ENCODE measurements at places on chromosomes 4 and X.

- ATAC-seq = no peak
These were observed 177.4 kb downstream of the COL25A1 start for GRCh38 chr4:109125084-109125483.

DNA sequence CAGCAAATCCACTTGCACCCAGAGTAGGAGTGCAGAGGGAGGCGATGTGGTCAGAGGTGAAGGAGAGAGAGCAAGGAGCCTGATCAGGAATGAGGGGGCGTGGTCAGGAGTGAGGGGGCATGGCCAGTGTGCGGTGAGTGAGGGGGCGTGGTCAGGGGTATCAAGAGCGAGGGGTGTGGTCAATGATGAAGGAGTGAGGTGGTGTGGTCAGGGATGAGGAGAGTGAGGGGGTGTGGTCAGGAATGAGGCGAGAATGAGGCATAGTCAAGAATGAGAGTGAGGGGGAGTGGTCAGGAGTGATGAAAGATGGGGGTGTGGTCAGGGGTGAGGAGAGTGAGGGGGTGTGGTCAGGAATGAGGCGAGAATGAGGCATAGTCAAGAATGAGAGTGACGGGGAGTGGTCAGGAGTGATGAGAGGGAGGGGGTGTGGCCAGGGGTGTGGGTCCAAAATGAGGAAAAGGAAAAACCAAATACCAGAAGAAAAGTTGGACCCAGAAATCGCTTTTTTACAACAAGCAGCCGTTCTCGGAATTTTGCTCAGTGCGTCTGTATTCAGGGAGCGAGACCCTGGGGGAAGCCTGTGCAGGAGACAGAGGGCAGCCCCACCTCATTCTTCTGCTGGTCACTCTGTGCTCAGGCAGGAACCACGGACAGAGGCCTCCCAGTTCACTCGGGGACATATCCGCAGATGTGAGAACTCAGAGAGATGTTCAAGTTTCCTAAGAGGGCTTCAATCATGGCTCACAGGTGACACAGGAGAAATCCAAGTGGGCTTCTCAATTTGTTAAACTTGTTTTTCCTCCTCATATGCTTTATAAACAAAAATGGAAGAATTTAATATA, 47.5 kb downstream of the MAGEA1 start:
- peak; percentile 98 for ATAC-seq

GRCh38 chr4:7487998-7488671, 53.4 kb upstream of the PSAPL1 start:
- no peak for ATAC-seq

- no peak for ATAC-seq
These were observed 97.0 kb upstream of the PJA1 start for GRCh38 chrX:69262036-69262936.

GRCh38 chrX:151791961-151792360, 57.4 kb downstream of the CNGA2 start:
- no peak for ATAC-seq

- ATAC-seq = no peak
These were observed 19.3 kb downstream of the WDR13 start for GRCh38 chrX:48616576-48616975.

DNA sequence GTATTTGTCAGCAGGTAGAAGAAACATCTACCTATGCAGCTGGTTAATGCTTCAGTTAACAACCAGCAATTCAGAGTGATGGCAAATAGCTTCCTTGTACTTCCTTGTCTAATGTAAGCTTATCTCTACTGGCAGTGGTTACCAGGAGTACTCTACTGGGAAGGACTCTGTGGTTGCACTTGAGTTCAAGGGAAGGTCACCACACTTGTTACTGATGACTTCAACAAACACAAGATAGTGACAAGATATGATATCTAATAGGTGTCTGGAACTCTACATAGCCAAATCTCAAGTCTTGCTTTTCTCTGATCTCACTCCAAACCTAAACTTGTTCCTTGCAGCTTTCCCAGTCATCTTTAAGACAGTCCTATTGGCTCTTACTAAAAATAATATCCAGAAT, 1644.9 kb upstream of the TENM3 start:
- ATAC-seq = no peak

DNA sequence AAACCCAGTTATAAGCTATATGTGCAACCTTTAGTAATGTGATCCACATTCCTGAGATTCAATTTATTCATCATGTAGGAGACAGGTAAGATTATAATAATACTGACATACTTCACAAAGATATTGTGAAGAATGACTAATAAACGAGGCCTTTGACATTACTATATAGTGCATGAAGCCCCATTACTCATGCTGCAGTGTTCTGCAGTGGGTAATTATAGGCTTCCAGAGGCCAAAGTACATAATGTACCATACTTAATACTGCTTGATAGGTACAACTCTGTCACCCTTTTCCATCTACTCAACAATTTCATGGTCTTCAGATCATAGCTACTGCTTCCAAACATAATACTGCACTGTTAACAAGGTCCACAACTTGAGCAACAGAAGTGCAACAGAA, 68.9 kb downstream of the COL25A1 start:
- peak; percentile 83 for ATAC-seq

- ATAC-seq = peak; percentile 86
These were observed 63.2 kb downstream of the QDPR start for GRCh38 chr4:17448689-17449088.

- ATAC-seq = no peak
These were observed 21.2 kb upstream of the LAMTOR3 start for GRCh38 chr4:99915449-99915848.

- ATAC-seq = peak; percentile 86
These were observed 68.6 kb downstream of the NOCT start for GRCh38 chr4:139083956-139084803.

DNA sequence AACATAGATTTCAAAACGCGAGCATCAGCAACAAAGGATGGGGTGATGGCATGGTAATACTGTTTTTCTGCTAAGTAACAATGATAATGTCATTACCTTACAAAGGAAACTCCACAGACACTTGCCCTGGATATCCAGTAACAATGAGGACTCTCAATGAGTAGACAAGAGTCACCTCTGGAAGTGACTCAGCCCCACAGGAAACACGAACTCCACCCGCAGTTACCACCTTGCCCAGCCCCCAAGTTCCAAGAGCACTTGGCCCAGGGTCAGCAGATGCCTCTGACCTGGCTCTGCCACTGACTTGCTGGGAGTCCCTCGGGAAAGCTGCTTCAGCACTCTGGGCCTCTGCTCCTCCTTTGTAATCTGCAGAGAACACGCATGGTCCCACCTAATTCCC, 110.3 kb upstream of the MAP3K15 start:
- ATAC-seq = peak; percentile 20

DNA sequence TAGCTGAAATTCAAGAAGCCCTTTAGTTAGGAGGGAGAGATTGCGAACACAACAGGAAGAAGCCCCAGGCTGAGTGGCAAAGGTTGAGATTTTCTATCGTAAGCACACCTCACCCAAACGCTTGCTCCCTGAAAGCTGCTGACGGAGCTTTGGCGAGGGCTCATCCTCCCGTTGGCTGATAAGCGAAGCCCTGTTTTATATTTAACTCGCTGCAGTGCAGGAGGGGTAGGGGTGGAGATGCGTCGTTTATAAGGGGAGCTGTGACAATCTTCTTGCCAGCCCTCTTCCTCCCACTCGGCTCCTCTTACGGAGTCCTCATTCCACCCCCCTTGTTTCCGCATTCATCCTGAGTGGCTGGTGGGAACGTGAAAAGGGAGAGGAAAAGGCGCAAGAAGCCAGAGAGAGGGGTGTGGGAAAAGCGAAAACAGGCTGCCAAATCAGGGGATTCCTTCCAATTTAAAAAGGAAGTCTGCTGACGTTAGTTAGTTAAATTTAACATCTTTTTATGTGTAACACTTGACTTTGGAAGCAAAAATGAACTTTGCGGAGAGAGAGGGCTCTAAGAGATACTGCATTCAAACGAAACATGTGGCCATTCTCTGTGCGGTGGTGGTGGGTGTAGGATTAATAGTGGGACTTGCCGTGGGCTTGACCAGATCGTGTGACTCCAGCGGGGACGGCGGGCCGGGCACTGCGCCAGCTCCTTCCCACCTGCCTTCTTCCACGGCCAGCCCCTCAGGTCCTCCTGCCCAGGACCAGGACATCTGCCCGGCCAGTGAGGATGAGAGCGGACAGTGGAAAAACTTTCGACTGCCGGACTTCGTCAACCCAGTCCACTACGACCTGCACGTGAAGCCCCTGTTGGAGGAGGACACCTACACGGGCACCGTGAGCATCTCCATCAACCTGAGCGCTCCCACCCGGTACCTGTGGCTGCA, at the start of gene ENPEP:
Gene ENPEP (plus strand): TSS at position 275 of the 938 bp plus-strand sequence. CDS start 260 bp downstream, at position 535.
- no peak for ATAC-seq

GRCh38 chr4:97457253-97457652, 686.0 kb downstream of the STPG2 start:
- ATAC-seq = no peak

DNA sequence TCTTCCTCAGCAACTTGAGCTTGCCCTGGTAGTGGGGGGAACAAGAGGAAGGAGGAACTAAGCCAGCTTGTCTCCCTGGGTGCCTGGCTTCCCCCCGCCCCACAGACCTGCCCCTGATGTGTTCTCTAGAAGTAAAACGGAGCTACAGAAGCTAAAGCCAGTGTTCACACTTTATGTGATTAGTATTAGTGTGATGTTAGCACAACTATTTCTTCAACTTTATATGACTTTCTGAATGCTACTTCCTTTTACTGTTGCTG, 10.7 kb downstream of the RGS12 start:
- ATAC-seq = no peak

DNA sequence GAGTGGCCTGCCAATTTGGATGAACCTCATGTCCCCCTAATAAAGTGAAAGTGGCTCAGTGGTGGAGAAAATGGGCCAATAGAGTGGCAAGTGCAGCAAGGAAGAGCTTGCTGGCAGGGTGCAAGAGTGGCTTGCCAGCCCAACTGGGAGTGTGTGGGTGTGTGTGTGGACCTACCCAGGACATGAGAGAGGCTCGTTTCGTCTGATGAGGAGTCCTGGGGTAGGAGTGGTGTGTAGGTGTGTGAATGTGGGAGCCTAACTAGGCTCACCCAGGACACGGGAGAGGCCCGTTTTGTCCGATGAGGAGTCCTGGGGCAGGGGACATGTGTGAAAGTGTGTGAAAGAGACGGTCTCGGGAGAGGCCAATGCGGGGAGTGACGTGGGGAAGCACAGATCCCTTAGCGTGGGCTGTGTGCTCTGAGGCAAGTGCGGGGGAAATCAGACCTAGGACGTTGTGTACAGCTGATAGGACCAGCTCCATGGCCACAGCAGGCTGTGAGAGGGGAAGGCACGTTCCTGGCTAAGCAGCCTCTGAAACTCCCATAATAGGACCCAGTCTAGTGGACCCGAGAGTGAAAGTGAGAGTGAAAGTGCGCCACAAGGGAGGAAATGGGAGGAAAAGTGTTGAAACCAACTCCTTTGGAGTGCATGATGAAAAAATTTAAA, 5.3 kb downstream of the GAGE10 start:
- ATAC-seq = no peak

- ATAC-seq = no peak
These were observed 9.0 kb downstream of the ABCE1 start for GRCh38 chr4:145107126-145107525.

- no peak for ATAC-seq
These were observed 204.5 kb downstream of the ZNF674 start for GRCh38 chrX:46340696-46341095.

DNA sequence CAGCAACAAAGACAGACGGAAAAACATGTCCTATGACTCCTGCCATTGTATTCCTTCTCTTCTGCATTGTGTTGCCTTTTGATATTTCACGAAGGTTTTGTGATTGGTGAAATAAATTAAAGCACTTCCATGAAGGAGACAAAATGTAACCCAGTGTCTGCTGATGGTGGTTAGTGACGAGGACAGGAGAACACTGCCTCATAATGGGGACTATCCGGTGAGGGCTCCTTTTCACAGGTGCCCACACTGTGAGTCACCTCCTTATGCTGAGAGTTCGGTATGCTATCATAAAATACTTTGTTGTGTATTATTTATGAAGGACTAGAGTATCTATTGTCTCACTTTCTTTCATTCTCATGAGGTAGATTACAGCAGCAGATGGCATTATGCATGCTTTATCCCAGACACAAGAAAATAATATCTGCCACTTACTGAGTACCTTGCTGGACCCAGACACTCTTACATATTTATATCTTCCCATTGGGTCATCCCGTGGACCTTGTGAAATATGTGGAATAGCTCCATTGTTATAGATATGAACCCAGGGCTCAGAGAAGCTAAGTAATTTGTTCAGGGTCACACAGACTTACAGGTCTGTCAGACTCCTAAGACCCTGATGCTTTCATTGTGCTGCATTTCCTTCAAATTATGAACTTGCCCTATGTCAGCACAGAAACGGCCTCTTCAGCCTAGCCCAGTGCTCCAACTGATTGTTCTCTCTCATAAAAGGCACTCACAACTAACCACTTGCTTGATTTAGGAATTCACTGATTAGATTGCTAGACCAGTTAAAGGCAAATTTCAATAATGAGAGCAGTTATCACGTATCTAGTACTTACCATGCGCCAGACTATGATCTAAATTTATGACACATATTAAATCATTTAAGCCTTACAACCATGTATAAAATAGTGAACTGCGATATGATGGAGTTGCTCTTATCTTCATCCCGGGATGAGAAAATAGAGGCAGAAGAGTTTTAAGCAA, 31.2 kb downstream of the PLS3 start:
- ATAC-seq = peak; percentile 45

DNA sequence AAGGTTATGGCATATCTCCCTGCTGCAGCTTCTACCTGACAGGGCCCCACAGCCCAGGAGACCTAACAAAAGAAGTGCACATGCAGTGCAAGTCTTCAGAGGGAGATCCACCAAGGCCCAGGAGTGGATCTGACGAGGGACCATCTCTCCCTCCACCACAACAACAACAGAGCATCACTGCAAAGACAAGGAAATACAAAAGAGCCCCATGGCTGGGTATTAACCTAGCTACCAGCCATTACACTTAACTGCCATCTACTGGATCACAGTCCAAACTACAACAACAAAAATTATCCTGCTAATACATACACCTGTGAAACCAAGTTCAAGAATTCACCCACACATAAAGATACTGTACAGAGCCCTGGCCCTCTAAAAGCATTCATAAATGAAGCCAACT, 280.2 kb upstream of the SLC7A11 start:
- ATAC-seq = peak; percentile 66

GRCh38 chrX:103330681-103331288, 746 bp downstream of the TCEAL7 start:
- no peak for ATAC-seq

GRCh38 chrX:130741151-130741550, 161.9 kb downstream of the ENOX2 start:
- ATAC-seq = no peak

GRCh38 chrX:112612558-112612957, 67.2 kb downstream of the LHFPL1 start:
- no peak for ATAC-seq

All from esophagus mucosa (tissue), 1 donor.